ENCODE measurements at places on chromosomes 11 and 22.
A peak's percentile ranks its signal among the peaks of the same experiment; 100 is the strongest.

DNA sequence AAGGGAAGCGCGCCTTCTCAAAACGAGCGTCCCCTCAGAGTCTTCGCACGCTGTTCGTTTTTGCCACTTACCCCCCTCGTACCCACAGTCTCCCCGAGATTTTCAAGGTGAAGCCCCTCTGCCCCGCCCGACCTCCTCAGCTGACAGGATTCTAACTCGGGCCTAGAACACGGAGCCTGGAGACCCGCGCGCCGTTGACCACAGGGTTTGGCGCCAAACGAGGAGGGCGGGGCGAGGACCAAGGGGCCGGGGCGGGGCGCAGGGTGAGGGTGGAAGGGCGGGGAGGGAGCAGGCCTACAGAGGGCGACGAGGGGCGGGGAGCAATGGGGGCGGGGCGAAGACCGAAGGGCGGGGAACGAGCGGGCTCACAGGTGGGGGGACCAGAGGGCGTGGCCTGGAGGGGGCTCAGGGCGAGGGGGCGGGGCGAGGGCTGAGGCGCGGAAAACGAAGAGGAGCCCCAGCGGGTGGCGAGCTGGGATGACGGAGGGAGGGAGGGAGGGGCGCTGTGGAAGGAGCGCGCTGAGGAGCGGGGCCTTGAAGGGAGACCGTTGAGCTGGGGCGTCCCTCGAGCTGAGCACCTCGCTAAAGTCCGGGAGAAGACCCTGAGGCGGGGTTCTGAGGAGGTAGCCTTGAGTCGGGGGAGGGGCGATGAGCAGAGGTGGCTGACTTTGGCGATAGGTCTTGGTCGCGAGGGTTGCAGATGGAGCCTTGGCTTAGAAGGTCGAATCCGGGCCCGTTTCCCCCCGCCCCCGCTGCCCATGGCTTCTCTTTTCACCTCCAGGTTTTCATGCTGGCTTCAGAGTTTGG lies at the start of gene DMC1:
Gene DMC1, minus strand, starts transcription at position 212 of the 807 bp plus-strand sequence. CDS start 1,927 bp downstream, outside the sequence.
- peak; percentile 59 for DNase-seq

- peak; percentile 50 for DNase-seq
Measured at GRCh38 chr11:63945477-63946163, 6.8 kb downstream of the NAA40 start.

DNA sequence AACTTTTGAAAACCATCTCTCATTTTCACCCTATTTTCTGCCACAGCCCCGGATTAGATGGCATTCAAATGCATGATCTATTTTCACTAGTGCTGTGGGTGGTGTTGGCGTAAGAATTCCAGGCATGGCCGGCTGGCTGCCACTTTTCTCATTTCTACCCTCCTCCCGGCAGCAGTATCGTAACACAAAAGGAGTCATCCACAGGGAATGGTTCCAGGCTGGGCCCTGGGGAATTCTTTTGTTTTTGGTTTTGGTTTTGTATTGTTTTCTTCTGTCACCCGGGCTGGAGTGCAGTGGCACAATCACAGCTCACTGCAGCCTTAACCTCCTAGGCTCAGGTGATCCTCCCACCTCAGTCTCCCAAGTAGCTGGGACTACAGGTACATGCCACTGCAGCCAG lies 13.8 kb downstream of the JAML start:
- peak; percentile 23 for DNase-seq

- no peak for DNase-seq
Measured at GRCh38 chr11:130414107-130415080, 14.0 kb downstream of the ADAMTS8 start.

DNA sequence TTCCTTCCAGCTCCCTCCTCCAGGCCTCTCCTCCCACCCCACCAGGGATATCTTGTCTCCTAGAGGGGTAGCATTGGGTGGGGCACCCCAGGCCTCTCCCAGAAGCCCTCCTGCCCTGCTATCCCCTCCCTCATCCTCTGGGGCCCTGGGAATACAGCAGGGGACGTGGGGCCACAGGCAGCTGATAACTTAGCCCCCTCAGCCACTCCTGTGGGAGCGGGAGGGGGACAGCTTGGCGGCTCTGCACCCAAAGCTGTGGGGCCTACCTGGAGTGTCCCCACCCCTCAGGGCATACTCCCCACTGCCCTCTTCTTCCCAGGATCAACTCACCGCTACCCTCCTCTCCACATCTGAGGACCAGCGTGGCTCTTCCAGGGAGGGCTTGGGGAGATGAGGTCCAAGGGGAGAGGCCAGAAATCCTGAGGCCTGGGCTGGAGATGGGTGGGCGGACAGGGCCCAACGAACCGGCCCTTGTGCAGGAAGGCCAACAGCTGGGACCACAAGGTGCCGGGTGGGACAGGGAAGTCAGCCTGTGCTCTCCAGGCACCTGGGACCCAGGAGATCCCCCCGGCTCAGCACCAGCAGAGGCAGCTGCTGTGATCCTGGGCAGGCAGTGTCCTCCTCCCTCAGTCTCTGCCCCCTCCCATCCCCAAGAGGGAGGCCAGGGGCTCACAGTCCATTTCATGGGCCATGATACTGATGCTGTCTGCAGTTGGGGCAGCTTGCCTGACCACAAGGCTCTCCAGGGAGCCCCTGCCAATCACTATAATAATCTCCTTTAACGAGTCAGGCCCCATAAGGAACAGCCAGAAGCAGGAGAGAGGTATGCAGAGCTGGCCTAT lies 23.2 kb downstream of the NEAT1 start:
- no peak for DNase-seq

DNA sequence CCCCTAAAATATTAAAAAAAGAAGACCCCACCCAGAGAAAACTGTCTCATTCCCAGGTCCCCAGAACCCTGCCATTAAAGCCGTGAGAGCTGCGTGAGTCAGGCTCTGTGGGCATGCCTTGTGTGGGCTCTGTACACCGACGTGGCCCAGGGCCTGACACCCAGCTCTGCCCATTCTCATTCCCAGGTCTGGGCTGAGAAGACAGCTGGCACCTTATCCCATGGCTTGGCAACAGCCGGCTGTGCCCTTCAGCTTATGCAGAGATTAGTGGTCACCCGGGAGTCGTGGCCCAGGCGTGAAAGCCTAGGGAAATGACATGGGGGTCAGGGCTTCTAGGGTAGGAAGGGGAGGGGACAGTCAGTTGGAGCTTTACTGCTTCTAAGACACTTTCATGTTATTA lies 31.9 kb downstream of the OTOG start:
- DNase-seq = no peak
